Hindlimb muscle (tissue), 1 donor: ENCODE measurements at places on chromosomes 7 and 10.

DNA sequence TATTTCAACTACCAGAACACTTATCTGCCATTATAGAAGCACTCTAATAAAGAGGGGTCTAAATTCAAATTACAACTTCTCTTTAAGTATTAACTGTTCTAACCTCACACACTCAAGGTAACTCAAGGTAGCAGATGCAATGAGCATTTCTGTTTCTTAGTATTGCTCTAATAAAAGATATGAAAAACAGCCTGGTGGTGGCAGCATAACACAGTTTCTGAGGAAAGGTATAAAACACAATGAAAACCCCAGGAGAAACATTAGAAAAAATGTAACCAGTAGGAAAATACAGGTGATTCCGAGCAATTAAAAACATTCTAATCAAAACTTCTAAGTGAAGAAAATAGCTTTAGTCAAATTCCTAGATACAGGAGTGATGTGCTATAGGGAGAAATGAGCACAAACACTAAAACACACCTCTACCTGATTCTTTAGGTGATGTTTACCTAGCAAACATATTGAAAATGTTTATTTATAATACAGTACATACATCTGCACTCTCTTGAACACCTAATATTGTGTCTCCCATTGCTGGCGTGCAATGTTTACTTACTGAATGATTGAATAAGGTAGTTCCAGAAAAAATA lies 3.5 kb downstream of the MKRN1 start:
- DNase-seq = peak; percentile 15

GRCh38 chr7:128937647-128938543 lies at the start of gene IRF5:
Gene IRF5, plus strand, starts transcription at chr7:128937927. Its CDS starts 4,155 bp downstream, at chr7:128942082.
- DNase-seq = no peak

- DNase-seq = no peak
Observed at GRCh38 chr7:29896685-29897411, 90.5 kb downstream of the WIPF3 start.

- no peak for DNase-seq
Observed at GRCh38 chr7:2060701-2061100, 172.0 kb downstream of the MAD1L1 start.

GRCh38 chr10:78199759-78200158 lies 166.1 kb downstream of the RPS24 start:
- DNase-seq = no peak

- no peak for DNase-seq
Observed at GRCh38 chr7:70154521-70155180, 556.4 kb downstream of the AUTS2 start.

GRCh38 chr10:71657604-71658466 lies 61.7 kb downstream of the C10orf105 start:
- DNase-seq = no peak

DNA sequence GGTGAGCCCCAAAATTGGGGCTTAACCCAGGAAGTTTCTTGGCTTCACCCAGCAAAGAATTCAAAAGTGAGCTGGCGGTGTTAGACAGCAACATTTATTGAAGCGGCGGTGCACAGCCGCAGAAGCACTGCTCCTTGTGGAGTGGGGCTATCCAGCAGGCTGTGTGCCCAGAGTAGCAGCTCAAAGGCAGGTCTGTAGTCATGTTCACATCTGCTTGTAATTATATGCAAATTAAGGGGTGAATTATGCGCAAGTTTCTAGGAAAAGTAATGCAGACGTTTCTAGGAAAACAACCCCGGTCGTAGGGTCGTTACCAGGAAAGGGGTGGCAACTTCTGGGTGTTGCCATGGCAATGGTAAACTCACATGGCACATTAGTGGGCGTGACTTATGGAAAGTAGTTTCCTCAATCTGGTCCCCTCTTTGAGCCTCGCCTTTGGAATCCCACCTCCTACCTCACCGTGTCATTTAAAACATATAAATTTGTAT lies 13.7 kb upstream of the KBTBD2 start:
- peak; percentile 90 for DNase-seq

DNA sequence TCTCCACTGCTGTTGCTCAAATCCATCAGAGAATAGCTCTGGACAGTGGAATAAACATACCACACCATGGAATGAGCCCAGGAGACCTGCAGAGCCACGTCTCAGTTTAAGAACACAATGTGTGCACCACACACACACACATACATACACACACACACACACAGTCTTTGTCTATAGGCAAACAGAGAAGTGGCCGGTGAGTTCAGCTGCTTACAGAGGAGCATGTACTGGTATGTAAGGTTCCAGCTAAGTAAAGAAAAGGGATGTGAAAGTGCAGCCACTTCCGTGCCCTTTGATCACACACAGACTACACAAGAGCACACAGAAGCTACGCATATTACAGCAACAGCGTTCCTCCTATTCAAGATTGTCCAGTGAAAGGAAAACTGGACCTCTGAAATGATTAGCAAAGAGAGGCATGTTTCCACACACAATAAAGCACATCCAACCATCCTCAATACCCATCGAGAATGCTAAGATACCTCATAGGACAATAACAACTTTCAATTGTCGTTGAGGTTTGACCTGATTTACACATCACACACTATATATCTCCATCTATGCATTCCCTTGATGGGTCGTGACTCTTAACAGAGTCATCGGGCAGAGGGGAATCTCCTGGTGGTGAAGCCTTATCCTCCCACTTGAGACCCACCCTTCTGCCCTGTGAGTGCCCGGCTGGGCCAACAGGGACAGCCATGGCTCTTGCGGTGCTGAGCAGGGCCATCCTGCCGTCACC lies 23.6 kb downstream of the SLC35B4 start:
- DNase-seq = peak; percentile 37

DNA sequence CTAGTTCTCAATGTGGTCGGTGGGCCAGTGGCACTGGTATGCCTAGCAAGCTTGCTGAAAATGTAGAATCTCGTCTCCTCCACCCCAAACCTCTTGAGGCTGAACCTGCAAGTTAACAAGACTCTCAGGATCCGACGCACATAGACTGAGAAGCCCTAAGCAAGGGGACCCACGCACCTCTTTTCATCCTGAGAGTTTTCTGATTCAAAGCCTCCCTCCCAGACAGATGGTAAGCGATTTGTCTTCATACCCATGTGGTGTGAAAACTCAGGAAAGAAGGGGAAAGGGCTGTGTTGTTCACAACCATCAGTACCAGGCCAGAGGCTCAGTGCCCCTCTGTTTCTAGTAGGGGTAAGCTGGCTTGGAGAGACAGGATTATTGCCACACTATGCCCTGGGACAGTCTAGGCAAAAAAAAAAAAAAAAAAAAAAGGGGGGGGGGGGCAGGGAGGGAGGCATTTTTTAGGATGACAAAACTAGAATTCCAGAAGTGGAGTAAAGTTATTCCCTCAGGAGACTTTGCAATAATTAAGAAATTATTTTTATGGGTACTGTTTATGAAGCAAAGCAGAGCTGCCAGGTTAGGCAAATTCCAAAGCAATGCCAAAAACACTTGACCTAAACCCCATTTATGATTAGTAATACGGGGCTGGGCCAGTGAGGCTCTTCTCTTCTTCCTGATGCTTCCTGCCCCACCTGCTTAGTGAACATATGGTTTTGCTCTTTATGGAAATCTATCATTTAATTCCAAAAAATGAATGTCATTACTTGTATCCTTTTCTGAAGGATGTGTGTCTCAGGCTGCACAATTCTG lies 117.6 kb upstream of the PDLIM1 start:
- DNase-seq = no peak

- no peak for DNase-seq
Observed at GRCh38 chr10:94622666-94623205, 60.8 kb upstream of the CYP2C18 start.

DNA sequence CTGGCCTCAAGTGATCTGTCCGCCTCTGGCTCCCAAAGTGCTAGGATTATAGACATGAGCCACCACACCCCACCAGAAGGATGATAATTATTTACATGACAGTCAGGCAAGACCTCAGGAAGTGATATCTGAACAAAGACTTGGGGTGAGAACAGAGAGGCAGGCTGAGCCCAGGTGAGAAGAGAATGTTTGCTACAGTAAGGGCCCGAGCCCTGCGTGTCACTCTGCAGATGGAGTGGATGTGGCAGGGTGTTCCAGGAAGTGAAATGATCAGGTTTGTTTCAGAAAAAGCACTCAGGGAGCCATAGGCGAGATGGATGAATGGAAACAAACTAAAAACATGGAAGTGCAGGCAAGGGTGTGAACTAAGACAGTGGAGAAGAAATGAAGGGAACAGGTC lies 22.2 kb downstream of the SFMBT2 start:
- DNase-seq = no peak

DNA sequence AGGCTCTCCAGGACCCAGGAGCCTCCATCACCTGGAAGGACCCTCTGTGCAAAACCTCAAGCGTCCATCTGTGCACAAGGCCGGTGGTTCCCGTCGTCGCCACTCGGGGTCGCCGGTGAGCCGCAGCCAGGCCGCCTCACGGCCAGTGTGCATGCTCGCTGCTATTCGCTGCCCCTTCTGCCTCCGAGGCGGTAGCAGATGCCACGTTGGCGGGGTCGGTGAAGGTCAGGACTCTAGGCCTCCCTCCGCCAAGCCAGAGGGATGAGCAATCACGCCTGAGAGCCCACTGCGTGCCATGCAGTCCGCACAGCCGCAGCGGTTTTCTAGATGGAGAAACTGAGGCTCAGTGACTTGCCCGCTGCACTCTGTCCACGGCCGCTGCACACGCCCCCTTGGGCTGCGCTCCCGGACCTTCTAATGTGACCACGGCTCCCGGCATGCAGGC lies 5.7 kb downstream of the UPK3B start:
- DNase-seq = peak; percentile 64

DNA sequence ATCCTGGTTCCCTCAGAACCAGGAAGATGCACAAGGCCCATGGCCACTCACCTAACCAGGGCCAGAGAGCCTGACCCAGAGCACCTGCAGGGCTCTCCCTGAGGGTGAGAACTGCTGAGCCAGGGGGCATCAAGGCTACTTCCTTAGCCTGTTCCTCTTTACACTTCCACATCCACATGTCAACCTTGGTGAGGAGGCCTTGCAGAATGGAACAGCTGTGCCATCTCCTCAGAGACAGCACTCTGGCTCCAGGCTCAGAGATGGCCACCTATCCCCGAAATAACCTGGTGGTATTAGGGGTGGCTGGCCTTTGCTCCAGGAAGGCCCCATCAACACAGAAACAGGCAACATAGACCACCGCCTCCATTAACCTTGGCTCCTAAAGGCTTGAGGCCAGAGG lies 473.0 kb downstream of the RPS24 start:
- no peak for DNase-seq

- no peak for DNase-seq
Observed at GRCh38 chr7:17159500-17160037, 138.9 kb upstream of the AHR start.

DNA sequence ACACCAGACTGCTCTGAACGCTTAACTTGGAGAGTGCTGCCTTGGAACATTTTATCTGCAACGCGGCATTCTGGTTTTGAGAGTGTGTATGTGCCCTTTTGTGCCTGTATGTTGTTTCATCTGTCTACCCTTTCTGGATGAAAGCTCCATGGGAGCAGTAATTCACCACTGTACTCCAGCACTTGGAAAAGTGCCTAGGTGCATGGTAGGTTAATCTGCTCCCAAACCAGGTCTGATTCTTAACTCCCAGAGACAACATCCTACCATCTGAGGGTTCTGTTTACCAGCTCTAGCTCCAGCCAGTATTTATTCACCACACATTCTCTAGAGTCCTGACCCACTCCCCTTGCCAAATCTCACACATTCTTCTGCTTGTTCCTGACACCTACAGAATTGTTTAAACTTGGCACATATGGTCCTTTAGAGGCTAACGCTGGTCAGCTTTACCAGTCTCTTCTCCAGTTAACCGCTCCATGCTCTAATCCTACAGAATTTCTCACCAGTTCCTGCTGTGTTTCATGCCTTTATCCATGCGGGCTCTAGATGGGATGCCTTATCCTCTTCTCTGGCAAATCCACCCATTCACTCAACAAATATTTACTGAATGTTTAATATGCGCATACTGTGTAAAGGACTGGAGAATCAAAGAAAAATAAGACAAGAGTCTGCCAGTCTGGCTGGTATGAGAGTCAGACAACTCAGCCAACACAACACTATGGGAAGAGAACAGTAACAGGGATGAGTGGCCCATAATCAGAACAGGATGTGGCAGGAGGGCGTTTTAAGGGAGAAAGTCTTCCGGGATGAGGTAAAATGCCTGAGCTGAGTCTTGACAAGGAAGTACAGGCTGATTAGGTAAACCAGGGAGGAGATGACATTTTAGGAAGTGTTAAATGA lies 46.3 kb downstream of the MTPN start:
- no peak for DNase-seq

DNA sequence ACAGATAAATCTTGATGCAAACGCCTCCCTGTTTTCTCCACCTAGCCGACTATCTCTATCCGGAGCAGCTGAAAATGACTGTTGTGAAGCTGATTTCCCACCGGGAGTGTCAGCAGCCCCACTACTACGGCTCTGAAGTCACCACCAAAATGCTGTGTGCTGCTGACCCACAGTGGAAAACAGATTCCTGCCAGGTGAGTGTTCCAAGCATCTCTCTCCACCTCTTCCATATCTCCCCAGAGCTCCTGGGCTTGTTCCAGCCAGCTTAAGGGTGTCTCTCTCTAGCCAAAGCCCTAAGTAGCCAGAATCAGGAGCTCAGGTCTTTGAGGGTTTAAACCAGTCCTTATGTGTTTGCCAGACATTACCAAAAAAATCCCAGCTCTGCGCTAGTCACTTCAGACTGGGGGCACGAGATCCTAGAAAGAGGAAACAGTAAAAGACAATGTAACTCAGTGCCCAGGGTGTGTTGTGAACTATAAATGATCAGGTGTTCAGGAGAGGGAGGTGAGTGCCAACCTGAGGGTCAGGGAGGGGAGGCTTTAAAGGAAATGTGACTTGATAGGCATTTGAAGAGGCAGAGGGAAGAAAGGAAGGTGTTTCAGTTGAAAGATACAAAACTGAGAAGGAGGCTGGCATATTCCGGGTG lies 4.4 kb downstream of the PLAU start:
- no peak for DNase-seq

GRCh38 chr10:125149036-125149679 lies 11.2 kb downstream of the CTBP2 start:
- no peak for DNase-seq

GRCh38 chr7:159099711-159100231 lies 44.9 kb downstream of the VIPR2 start:
- no peak for DNase-seq

DNA sequence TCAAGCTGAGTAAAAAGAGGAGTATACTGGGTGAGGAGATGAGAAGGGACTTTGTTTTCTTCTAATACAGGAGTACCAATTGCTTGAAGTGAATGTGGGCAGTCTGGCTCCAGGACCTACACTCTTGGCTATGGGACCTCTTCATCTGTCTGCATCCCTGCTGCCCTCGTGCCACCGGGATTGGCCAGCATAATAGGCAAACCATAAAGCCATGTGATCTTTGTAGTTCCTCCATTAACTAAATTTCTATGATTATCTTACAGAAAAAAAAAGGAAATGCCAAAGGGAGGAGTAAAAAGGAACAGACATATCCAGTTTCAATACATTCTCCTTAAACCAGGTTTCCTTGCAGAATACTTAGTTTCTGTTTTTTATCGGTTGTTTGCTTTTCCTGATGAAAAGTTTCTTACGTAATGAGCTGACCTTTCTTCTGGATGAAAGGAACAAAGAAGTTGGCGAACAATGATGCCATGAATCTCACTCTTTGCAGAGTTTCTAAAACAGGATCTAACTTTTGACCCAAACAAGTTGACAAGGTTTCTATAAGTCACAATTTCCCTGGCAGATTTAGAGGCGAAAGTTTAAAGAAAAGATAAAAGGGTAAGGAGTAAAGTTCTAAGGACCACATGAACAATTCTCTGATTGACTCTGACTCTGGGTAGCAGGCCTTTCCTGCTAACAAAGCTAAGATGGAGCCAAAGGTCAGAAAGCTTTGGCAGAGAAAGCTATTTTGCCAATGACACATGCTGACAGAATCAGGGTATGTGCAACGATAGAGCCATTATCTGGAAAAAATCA lies 54.1 kb downstream of the LAMB1 start:
- DNase-seq = no peak
